ENCODE measurements at places on chromosomes 1 and 21. TPM values are rescaled to one million over a fixed set of nuclear protein-coding genes. Genes with fewer than 3 reads are reported as not detected.

The MIXL1 gene
- total RNA-seq, result not detected

The LIPI gene
- not detected for total RNA-seq

The OXCT2 gene
- total RNA-seq, result 0.72 TPM

The SYT14 gene
- 1.7 TPM for total RNA-seq

The AMY2A gene
- total RNA-seq, result not detected

The NBPF10 gene
- total RNA-seq, result 1.3 TPM

The AIM2 gene
- total RNA-seq, result not detected

The CIART gene
- total RNA-seq, result 5.1 TPM

The S100A5 gene
- total RNA-seq, result not detected

Measured in tracheal epithelial cell (primary cell).